Epithelial cell of esophagus (primary cell): ENCODE measurements at places on chromosomes 1 and 21.

DNA sequence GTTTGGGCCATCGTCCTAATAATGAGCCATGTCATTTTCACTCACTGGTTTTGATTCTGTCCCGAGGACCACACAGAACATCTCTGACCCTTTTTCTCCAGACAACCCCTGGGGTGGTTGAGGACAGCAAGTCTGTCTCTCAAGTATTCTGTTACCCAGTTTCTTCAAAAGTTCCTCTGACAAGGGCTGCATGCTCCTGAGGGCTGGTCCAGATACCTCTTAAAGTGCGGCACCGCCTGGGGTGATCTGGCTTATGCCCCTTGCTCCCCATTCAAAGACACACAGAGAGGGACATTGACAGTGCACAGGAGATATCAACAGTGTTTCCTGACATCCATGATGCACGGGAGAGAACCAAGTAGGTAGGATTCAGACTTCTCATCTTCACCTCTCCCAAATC is 132.9 kb upstream of the EDN2 start:
- DNase-seq: no peak

DNA sequence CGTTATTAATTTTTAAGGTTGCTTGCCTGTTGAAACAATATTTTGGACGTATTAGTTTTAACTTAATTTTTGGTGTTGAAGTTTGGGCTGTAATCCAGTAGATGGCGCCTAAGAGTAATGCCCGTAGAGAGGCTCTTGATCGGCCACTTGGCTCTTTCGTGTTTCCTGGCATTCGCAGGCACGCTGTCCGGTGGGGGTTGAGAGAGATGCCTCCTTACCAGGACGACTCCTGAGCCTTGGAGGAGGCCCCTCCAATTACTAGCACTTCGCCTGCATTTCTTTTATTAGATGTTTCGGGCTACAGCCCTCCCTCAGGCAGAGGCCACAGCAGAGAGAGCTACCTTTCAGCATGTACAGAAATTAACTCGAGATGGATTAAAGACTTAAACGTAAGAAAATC is 12.0 kb downstream of the OR2M4 start:
- peak; percentile 48 for DNase-seq

GRCh38 chr21:30227633-30228404 is 11.9 kb upstream of the CLDN8 start:
- DNase-seq: peak; percentile 99

DNA sequence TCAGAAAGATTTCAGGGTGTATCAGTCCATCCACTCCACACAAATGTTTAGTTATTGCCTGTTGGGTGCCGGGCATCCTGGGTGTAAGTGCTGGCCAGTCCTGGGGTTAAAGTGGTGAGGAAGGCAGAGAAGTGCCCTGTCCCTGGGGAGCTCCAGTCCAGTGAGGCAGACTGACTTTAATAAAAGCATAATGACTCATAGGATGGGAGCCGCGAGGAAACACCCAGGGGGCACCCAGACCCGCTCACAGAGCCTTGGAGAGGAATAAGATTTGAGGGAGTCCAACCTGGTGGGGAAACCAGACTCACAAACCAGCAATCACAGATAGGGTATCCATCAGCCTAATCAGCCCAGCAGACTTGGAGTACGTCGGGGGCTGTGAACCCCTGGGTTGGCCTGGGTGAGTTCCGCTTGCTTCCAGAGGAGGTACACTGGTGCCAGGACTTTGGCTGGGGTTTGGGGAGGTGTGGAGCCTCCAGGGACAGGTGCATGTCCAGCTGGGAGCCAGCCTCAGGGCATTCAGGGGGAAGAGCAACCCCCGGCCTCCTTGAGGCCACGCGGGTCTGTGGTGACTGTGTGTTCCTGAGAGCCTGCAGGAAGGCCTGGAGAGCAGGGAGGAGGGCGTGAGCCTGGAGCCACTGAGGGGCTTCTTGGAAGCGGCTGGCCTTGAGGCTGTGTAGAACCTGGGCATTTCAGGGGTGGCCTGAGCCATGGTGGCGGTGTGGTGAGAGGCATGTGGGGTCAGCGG is 3.7 kb downstream of the PEAR1 start:
- peak; percentile 48 for DNase-seq

DNA sequence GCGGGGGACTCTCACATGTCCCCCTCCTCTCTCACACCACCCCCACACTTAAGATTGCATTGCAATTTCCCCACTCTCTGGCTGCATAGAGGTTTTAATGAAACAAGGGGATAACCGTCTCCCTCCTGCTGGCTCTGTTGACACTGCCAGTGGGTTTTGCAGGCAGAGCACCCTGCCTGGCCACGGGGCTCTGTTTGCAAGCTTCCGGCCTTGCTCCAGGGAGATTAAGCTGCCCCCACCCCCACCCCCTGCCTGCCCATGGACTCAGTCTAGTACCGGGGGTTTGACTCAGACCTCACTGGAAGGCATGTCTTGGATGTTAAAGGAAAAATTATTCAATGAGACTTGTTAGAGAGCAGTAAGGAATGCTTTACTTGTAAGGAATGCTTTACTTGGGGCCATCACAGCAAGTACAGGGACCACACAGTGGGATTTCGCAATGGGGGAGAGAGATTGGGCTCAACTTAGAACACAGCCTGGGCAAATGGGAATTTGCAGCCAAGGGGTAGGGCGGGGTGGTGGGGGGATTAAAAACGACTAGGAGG is 101.0 kb downstream of the AJAP1 start:
- no peak for DNase-seq

GRCh38 chr21:46121286-46122221 is 23.6 kb downstream of the COL6A2 start:
- DNase-seq: no peak

GRCh38 chr1:221310180-221310579 is 430.9 kb downstream of the HLX start:
- no peak for DNase-seq

- peak; percentile 82 for DNase-seq
These were observed 51.1 kb downstream of the HSF2BP start for GRCh38 chr21:43608225-43608624.

- DNase-seq: no peak
These were observed 20.4 kb upstream of the SAMD11 start for GRCh38 chr1:903305-903704.

DNA sequence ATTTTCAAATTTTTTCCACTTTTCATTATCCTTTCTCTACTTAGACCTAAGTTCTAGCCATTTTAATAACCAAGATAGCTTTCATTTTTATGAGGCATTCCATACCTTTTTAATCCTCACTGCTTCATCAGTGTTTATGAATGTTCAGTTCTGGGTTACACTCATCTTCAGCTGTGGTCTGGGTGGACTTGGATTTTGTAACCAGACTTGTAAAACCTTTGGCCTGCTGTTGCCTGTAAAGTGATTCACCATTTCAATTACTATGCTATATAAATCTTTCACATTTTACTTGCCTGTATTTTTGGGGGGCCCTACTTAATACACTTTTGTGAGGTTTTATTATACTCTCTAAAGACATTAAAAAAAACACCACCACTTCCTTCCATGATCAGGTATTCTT is 46.2 kb downstream of the USP25 start:
- DNase-seq: peak; percentile 75

GRCh38 chr21:35900539-35900938 is 159.8 kb downstream of the SETD4 start:
- no peak for DNase-seq

- DNase-seq: no peak
These were observed 746 bp downstream of the TADA1 start for GRCh38 chr1:166875302-166875733.
